ENCODE measurements at places on chromosomes 3 and 15.

GRCh38 chr3:19937459-19938294 lies 3.7 kb upstream of the EFHB start:
- peaks cover 29% of the 10 kb centered on the region for H3K27me3 ChIP-seq
- no peak overlapping the region for H3K27ac ChIP-seq
- H3K36me3 ChIP-seq, result no peaks in the 10 kb centered on the region
- H3K4me1 ChIP-seq, result no peaks in the 10 kb centered on the region

GRCh38 chr3:127544192-127544802 lies 46.2 kb downstream of the TPRA1 start:
- H3K27ac ChIP-seq, result no peak overlapping the region
- peaks cover 17% of the 10 kb centered on the region for H3K4me1 ChIP-seq
- DNase-seq, result peak; percentile 47

GRCh38 chr15:61318301-61318700 lies 89.2 kb upstream of the RORA start:
- no peaks in the 10 kb centered on the region for H3K4me1 ChIP-seq
- H3K4me3 ChIP-seq, result no peak overlapping the region
- H3K27me3 ChIP-seq, result peaks cover 54% of the 10 kb centered on the region
- H3K27ac ChIP-seq, result no peak overlapping the region
- no peaks in the 10 kb centered on the region for H3K36me3 ChIP-seq

DNA sequence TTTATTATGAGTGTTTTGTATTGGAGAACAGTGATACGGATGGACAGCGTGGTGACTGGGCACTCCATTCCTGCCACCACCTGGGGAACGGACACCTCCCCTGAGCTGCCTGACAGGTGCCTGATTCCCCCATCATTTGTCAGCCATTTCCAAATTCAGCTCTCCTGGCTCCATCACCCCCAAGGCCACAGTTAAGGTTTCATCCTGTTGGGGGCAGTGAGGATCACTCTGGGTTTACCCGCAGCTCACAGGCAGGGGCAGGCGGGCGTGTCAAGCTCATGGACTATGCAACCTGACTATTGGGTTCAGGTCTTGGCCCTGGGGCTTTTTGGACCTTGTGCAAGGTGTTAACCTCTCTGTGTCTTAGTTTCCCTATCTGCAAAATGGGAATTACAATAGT lies 76.3 kb downstream of the RAB11A start:
- H3K27ac ChIP-seq, result no peak overlapping the region
- peaks cover 6% of the 10 kb centered on the region for H3K4me1 ChIP-seq
- no peak for DNase-seq
- no peak overlapping the region for H3K4me3 ChIP-seq
- peaks cover 27% of the 10 kb centered on the region for H3K27me3 ChIP-seq

DNA sequence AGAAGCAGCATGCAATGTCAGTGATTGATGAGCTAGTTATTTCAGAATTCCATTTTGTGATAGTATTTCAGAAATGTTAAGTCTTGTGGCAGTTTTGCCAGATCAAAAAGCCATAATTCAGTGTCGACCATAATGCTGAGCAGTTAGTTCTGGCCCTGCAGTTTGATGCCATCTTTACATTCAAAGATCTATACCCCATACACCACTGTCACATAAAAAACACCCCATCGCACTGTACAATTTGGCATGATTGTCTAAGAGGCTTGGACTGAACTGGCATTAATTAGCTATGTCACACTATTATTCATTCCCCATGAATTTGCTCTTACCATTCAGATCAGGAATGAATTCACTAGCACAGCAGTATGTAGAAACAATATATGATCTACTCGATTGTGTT lies 127.7 kb upstream of the EPHA3 start:
- H3K27ac ChIP-seq, result no peak overlapping the region
- no peaks in the 10 kb centered on the region for H3K36me3 ChIP-seq
- DNase-seq, result no peak
- no peaks in the 10 kb centered on the region for H3K27me3 ChIP-seq
- H3K4me3 ChIP-seq, result no peak overlapping the region

- peaks cover 4% of the 10 kb centered on the region for H3K36me3 ChIP-seq
- no peak for DNase-seq
- no peak overlapping the region for H3K4me3 ChIP-seq
- no peaks in the 10 kb centered on the region for H3K4me1 ChIP-seq
- no peak overlapping the region for H3K27ac ChIP-seq
Measured at GRCh38 chr3:97935842-97936241, 36.4 kb downstream of the RIOX2 start.

GRCh38 chr15:93189561-93189960 lies 100.5 kb upstream of the RGMA start:
- no peaks in the 10 kb centered on the region for H3K4me1 ChIP-seq
- H3K27me3 ChIP-seq, result peaks cover 16% of the 10 kb centered on the region
- no peak for DNase-seq
- H3K27ac ChIP-seq, result no peak overlapping the region

DNA sequence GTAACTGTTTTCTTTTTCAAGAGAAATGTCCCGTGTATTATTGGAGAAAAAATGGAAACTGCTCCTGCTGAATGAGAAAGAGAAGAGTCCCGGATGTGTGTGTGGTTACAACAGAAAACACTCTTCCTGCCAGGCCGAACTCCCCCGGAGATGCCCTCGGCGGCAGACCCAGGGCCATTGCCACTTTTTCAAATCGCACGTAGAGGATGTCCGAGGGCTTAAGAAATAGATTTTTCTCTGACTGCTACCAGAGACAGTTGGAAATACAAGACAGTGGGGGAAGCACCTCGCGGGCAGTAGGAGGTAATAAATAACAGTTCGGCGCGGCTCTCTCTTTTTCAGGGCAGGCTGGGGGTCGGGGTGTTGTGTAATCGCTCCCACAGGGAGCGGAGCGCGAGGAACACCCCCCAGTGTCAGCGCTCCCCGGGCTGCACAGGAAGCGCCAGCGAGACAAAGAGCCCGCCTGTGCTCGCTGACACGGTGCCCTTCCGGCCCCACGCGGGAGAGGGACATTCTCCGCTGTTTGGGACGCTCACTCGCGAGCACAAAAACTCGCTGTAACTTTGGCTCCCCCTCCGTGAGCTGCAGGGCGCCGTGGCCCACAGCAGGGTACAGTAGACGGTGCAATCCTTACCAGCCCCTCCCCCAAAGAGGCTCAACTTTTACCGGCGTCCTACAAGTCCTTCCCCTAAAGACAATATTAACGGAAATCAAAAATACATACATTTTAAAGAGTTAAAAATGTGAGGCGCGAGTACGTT lies 1.1 kb downstream of the VGLL4 start:
- peak; percentile 59 for DNase-seq
- peaks cover 19% of the 10 kb centered on the region for H3K36me3 ChIP-seq
- no peaks in the 10 kb centered on the region for H3K27me3 ChIP-seq
- peaks cover 60% of the 10 kb centered on the region for H3K4me1 ChIP-seq

DNA sequence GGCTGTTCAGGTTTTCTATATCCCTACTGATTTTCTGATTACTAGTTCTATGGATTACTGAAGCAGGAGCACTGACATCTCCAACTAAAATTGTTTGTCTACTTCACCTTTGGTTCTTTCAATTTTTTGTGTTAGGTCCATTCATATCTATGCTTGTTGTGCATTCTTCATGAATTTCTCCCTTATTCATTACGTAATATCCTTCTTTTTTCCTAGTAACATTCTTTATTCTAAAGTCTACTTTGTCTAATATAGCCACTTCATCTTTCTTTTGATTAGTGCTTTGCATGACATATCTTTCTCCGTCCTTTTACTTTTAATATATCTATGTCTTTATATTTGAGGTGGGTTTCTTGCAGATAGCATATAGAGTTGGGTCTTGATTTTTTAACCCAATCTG lies 116.3 kb upstream of the BHLHE40 start:
- no peak overlapping the region for H3K4me3 ChIP-seq
- H3K27ac ChIP-seq, result no peak overlapping the region
- no peaks in the 10 kb centered on the region for H3K27me3 ChIP-seq
- peaks cover 3% of the 10 kb centered on the region for H3K36me3 ChIP-seq
- H3K4me1 ChIP-seq, result peaks cover 13% of the 10 kb centered on the region

DNA sequence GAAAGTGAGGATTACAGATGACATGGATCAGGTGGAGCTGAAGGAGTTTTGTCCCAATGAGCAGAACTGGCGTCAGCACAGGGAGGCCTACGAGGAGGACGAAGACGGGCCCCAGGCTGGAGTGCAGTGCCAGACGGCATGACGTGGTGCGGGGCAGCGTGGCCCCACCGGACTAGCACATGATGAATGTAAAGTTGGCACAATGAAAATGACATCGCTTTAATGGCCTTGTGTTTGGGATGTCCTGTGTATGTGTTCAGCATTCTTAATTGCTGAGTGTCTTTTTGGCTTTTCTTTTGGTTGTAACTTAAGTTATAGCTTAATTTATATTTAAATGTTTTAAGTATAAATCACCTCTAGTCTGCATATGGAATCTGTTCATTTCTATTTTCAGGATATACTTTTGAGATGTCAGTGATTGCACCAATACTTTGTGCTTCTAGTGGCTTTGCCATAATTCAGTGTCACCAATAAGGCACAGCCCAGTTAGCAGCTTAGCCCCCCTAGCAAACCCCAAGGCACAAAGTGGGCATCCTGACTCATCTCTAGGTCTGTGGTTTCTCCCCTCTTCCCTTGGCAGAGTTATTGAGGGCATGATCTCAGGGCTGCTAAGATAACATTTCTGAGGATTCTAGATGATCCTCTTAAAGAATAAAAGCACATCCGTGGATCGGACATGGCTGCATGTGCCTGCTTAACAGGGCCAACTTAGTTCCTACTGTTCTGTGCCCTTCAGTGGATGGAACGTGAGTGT lies 16.1 kb downstream of the DNAJA4 start:
- no peak overlapping the region for H3K27ac ChIP-seq
- peaks cover 30% of the 10 kb centered on the region for H3K36me3 ChIP-seq
- no peak for DNase-seq
- no peaks in the 10 kb centered on the region for H3K4me1 ChIP-seq
- no peaks in the 10 kb centered on the region for H3K27me3 ChIP-seq

GRCh38 chr15:52028431-52029093 lies 9.5 kb downstream of the MAPK6 start:
- H3K36me3 ChIP-seq, result peaks cover 8% of the 10 kb centered on the region
- H3K4me3 ChIP-seq, result no peak overlapping the region
- no peak overlapping the region for H3K27ac ChIP-seq
- H3K4me1 ChIP-seq, result peaks cover 26% of the 10 kb centered on the region

DNA sequence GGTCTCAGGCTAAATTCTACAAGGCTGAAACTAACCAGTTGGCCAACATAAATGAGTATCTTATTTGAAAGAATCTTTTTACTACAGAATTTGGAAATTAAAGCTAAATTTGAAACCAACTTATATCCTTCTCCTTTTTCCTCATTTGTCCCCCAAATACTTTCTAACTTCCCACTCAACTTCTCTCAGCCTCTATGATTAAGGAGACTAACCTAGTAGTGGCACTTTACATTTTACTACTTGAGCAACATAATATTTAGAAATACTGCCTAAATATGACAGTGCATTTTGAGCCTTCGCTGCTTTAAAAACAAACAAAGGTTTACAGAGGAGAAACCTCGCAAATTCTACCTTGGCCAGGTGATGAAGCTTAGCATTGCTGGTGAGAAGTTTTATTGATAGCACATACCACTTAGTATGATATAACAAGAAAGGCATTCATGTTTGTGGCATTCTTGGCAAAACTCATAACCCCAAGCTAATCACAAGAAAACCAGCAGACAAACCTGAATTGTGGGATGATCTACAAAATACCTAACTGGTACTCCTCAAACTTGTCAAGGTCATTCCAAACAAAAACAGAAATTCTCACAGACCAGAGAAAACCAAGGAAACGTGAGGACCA lies 432.1 kb upstream of the CFAP20DC start:
- no peak for DNase-seq
- no peak overlapping the region for H3K4me3 ChIP-seq
- no peaks in the 10 kb centered on the region for H3K27me3 ChIP-seq
- H3K27ac ChIP-seq, result no peak overlapping the region

DNA sequence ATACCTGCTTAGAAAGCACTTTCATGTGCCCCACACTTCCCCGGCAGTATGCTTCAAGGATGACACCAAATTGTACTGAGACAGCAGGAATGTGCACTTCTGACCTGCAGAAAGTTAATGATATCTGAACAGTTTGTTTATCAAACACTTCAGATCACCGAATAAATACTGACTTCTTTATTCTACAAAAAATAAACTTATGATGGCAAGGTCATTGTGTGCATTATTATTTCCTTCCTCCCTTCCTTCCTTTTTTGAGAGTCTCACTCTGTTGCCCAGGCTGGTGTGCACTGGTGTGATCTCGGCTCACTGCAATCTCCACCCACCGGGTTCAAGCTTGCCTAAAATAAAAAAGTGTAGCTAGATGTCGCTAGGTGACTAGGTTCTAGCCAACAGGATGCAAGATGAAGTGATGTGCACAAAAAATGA lies 80.3 kb downstream of the FAIM start:
- H3K4me3 ChIP-seq, result no peak overlapping the region
- H3K27ac ChIP-seq, result no peak overlapping the region
- H3K4me1 ChIP-seq, result peaks cover 8% of the 10 kb centered on the region
- peaks cover 14% of the 10 kb centered on the region for H3K36me3 ChIP-seq

DNA sequence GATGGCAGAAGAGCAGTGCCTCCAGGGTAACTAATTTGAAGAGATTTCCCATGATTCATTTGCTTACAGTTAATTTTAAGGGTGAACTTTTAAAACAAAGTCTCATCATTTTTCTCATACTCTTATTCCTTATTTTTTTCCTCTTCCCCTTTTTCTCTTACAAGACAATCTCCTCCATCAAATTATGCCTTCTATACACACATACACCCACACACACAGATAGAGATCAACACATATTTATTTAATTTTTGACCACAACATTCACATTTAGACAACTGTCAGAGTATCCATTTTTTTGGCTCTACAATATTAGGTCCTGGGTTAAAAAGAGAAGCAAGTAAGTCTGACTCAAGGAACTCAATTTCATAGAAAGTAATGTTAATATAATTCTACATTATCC lies 37.6 kb downstream of the AAGAB start:
- H3K4me1 ChIP-seq, result no peaks in the 10 kb centered on the region
- H3K4me3 ChIP-seq, result no peak overlapping the region
- peaks cover 7% of the 10 kb centered on the region for H3K36me3 ChIP-seq
- no peaks in the 10 kb centered on the region for H3K27me3 ChIP-seq
- DNase-seq, result no peak
- H3K27ac ChIP-seq, result no peak overlapping the region

- no peaks in the 10 kb centered on the region for H3K36me3 ChIP-seq
- H3K27me3 ChIP-seq, result no peaks in the 10 kb centered on the region
- no peak for DNase-seq
- no peak overlapping the region for H3K4me3 ChIP-seq
- H3K4me1 ChIP-seq, result no peaks in the 10 kb centered on the region
- no peak overlapping the region for H3K27ac ChIP-seq
Measured at GRCh38 chr15:33022629-33023028, 171.9 kb downstream of the FMN1 start.

GRCh38 chr15:32730677-32731654 lies 13.2 kb downstream of the GREM1 start:
- H3K36me3 ChIP-seq, result no peaks in the 10 kb centered on the region
- DNase-seq, result no peak
- H3K27ac ChIP-seq, result no peak overlapping the region

Data from central memory CD8-positive, alpha-beta T cell (primary cell).